ENCODE measurements at places on chromosomes 1 and 21. TPM values are rescaled to one million over a fixed set of nuclear protein-coding genes. Genes with fewer than 3 reads are reported as not detected.

LCE3D gene
- total RNA-seq: not detected

DNA sequence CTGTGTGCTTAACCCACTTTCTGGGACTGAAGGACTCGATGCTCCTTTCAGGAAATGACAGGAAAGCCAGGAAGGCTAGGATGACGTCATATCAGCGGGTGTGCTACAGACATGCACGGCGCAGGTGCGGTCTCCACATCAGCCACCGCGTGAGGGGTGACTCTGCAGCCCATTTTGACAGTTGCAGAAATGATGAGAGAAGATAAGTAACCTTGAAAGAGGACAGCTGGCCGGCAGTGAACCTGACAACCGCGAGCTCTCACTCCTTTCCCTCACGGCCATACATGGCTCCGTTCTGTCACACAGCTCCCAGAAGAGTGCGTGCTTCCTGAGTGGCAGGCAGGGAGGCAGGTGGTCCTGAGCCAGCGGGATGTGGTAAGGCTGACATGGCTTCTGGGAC, 1.7 kb upstream of the KRTAP10-5 start:
- H3K4me3 ChIP-seq: no peak overlapping the region
- H3K27me3 ChIP-seq: peaks cover 24% of the 10 kb centered on the region
- no peak for DNase-seq
- peaks cover 13% of the 10 kb centered on the region for H3K4me1 ChIP-seq

DNA sequence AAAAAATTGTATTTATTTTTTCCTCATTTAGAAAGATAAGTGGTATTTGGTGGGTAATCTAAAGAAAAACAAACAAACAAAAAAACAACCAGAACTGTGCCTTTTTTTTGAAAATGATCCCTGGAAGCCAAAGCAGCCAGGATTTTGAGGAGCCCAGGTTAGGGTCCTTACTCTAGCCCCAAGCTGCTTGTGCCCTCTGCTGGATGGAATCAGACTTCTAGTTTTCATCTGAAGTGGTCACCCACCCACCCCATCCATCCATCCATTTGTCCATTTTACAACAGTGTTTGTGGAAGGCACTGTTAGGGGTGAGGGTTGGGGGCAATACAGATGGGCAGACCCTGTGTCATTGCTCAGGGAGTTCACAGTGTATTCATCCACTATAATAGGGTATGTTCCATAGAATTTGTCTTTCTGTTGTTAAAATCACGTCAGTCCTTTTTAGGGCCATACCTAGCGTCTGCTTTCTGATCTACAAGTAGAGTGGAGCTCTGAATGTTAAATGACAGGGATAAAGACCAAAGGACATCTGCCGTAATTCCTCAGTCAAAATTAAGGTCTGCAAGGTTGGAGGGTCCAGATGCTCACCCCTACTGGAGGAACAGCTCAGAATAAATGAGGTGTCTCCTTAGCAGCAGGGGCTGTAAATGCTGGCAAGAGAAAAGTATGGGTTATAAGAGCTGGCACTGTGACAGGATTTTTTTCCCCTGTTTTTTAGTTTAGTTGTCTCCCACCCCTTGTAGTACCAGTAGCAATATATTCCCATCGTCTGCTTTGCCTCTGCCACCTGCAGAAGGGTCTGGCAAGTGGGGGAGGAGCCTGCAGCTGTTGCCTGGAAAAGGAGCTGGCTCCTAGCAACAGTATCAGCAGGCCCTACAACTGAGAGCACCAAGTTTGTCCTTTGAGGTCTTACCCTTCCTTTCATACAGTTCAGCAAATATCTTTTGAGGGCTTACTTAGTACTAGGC, 3.2 kb downstream of the LRRC42 start:
- H3K27ac ChIP-seq: no peak overlapping the region
- H3K4me3 ChIP-seq: no peak overlapping the region
- peaks cover 30% of the 10 kb centered on the region for H3K4me1 ChIP-seq
- DNase-seq: peak; percentile 25

- peak within 1 kb of the TSS; percentile 92 for H3K27ac ChIP-seq
- peak; percentile 91 for DNase-seq
- peaks cover 5% of the 10 kb centered on the region for H3K36me3 ChIP-seq
- H3K4me3 ChIP-seq: peak within 1 kb of the TSS; percentile 94
Measured at GRCh38 chr1:25858906-25859789, at the start of gene AUNIP. TSS of gene AUNIP (minus strand) at chr1:25859457. CDS start at chr1:25859357, 100 bp downstream.

DNA sequence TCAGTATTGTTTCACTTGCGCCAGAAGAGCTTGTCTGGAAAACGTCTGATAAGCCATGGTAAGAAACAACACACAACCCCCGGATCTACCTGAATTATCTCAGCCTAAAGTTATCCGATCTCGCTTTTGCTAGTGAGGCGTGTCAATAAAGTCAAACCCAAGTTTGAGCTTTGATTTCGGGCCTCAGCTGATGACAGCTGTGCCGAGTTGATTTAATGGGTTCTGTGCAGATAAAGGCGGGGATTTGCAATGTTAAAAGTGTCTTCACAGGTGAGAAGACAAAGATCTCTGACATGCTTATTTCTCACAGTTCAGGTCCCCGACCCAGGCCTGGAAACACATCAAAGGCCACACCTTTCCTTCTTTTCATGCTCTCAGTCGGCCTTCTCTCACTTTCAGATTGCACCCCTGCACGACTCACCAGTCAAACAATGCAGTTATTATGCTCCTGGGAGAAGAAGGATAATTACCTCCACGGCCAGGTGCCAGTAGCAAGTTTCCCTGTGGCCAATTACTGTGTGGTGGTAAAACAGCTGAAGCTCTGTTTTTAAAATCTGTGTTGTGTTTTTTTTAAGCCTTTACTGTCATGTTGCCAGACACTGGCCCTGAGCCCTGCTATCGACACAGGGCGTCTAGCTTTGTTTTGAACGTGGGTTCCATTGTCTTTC, 245.3 kb upstream of the RUNX1 start:
- H3K27ac ChIP-seq: no peak overlapping the region
- H3K4me1 ChIP-seq: no peaks in the 10 kb centered on the region
- no peaks in the 10 kb centered on the region for H3K27me3 ChIP-seq

Measured in activated CD4-positive, alpha-beta memory T cell treated with anti-CD3 and anti-CD28 coated beads, Interleukin-2, amount 10 ng/mL, durations not matched to agents 7 days and 5 days (primary cell).